ENCODE measurements at places on chromosomes 3 and 15. TPM values are rescaled to one million over a fixed set of nuclear protein-coding genes. Genes with fewer than 3 reads are reported as not detected.

Gene CLDND1
- 216 TPM for total RNA-seq

Gene ATP2B2
- not detected for total RNA-seq

Gene TMCO5A
- not detected for total RNA-seq

Gene TM4SF18
- not detected for total RNA-seq

Gene TRAT1
- total RNA-seq = not detected

Gene SEC11A
- 247 TPM for total RNA-seq

Gene CA12
- 44.0 TPM for total RNA-seq

Gene MYZAP
- total RNA-seq = 2.4 TPM

Gene GCSAM
- 0.26 TPM for total RNA-seq

Gene GREM1
- total RNA-seq = 3.7 TPM

Gene ERICH6
- under 0.01 TPM for total RNA-seq

Gene DIPK2A
- total RNA-seq = 35.5 TPM

Gene GXYLT2
- total RNA-seq = 0.79 TPM

Gene RPP25
- 3.3 TPM for total RNA-seq

Measured in bronchial epithelial cell (primary cell).